ENCODE measurements at places on chromosomes 1 and 21. TPM values are rescaled to one million over a fixed set of nuclear protein-coding genes. Genes with fewer than 3 reads are reported as not detected.

OLIG2 gene
- total RNA-seq, result not detected

DNA sequence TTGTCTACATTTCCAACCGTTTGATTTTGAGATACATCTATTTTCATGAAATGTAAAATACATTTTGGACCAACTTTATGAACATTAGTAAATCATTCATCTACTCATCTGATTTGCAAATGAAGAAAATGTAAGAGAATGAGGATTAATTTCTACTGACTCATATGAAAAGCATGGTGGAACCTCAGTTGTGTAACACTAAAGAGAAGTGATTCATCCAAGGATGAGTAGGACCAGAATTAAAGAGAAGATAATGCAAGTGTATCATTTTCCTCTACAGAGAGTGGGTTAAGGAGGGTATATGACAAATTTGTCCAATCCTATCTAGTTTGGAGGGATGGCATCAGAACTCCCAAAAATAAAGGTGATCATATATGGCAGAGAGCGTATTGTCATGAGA is 1967.6 kb downstream of the MRPL39 start:
- DNase-seq, result no peak

GRCh38 chr1:235074523-235075047 is 54.1 kb downstream of the TOMM20 start:
- peak; percentile 86 for DNase-seq

- peak; percentile 85 for DNase-seq
Observed at GRCh38 chr1:219324629-219325367, 151.1 kb downstream of the LYPLAL1 start.

CRYAA gene
- not detected for total RNA-seq
